ENCODE measurements at places on chromosomes 12 and 14.

- DNase-seq = no peak
Observed at GRCh38 chr12:80860928-80861327, 76.8 kb downstream of the LIN7A start.

GRCh38 chr12:39958377-39958776 is 147.5 kb downstream of the SLC2A13 start:
- no peak for DNase-seq

- DNase-seq = no peak
Observed at GRCh38 chr14:32476532-32476931, 147.4 kb downstream of the AKAP6 start.

- DNase-seq = no peak
Observed at GRCh38 chr12:2374092-2374906, 321.5 kb downstream of the CACNA1C start.

- DNase-seq = no peak
Observed at GRCh38 chr14:70830998-70831781, 21.9 kb upstream of the MAP3K9 start.

- no peak for DNase-seq
Observed at GRCh38 chr14:96975116-96975515, 177.9 kb downstream of the VRK1 start.

DNA sequence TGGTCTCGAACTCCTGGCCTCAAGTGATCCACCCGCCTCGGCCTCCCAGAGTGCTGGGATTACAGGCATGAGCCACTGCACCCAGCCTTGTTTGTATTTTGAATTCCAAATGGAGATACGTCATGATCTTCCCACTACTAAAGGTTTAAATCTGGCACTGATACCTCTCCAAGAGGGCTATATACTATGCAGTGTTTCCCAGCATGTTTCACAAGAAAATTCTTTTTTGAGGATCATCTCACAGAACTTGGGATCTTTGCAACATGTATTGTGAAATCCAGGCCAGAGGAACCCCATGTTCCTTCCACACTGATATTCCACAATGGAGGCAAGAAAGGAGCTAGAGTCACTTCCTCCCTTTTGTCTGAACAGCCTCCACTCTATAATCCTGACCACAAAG is 112.7 kb downstream of the NT5DC3 start:
- no peak for DNase-seq

GRCh38 chr12:27901959-27902358 is 70.6 kb downstream of the PTHLH start:
- no peak for DNase-seq

- no peak for DNase-seq
Observed at GRCh38 chr12:113152835-113153814, 3.6 kb downstream of the CFAP73 start.

- DNase-seq = no peak
Observed at GRCh38 chr14:25042362-25043299, 7.3 kb downstream of the STXBP6 start.

DNA sequence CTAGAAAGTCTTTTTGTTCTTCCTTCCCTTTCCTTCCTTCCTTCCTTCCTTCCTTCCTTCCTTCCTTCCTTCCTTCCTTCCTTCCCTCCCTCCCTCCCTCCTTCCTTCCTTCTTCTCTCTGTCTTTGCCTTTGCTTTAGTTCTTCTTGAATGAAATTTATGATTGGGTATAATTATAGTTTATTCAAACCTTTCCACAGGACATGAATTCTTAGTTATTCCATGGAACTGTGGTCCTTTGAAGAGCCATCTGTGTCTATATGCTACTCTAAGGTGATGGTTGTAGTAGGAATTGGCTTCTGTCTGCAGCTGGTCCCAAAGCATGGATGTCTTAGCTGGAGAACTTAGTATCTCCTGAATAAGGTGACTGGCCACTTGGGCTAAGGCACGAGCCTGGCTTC is 64.8 kb downstream of the IGF1 start:
- no peak for DNase-seq

DNA sequence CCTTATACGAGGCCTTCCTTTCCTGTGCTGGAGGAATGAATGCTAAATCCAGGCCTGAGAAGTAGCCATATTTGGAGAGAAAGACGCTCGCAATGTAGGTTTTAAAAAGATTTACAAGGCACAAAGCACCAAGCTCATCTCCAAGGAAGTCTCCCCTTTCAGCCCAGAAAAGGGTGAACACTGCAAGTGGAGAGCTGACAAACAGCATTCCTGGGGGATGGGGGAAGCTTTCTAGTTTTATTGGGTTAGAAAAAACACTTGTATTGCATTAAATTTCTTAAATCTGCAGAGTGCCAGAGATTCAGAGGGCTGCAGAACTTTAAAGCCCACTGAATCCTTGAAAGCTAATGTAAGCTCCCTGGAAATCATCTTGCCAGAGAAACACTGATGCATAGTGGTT is 34.6 kb downstream of the CCDC60 start:
- no peak for DNase-seq

GRCh38 chr12:22046968-22047390 is 961 bp downstream of the CMAS start:
- DNase-seq = no peak

DNA sequence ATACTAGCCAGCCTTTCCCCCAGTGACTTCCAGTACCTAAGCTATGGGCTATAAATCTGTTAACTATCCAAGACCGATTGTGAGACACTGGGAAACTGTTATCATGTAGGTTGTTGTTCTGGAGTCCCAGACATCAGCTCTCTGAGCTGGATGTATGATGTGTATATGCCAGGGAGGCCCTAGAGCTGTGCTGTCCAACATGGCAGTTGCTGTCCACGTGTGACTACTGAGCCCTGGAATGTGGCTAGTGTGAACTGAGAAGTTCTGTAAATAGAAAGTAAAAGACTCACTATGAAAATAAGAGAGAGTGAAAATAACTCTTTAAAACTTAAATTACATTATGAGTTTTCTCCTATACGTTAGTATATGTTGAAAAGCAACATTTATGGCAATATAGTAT is 755.8 kb upstream of the FBXO33 start:
- no peak for DNase-seq

- no peak for DNase-seq
Observed at GRCh38 chr14:26596543-26597061, 1.2 kb downstream of the NOVA1 start.

GRCh38 chr12:106710143-106710893 is 64.2 kb upstream of the RIC8B start:
- DNase-seq = no peak

DNA sequence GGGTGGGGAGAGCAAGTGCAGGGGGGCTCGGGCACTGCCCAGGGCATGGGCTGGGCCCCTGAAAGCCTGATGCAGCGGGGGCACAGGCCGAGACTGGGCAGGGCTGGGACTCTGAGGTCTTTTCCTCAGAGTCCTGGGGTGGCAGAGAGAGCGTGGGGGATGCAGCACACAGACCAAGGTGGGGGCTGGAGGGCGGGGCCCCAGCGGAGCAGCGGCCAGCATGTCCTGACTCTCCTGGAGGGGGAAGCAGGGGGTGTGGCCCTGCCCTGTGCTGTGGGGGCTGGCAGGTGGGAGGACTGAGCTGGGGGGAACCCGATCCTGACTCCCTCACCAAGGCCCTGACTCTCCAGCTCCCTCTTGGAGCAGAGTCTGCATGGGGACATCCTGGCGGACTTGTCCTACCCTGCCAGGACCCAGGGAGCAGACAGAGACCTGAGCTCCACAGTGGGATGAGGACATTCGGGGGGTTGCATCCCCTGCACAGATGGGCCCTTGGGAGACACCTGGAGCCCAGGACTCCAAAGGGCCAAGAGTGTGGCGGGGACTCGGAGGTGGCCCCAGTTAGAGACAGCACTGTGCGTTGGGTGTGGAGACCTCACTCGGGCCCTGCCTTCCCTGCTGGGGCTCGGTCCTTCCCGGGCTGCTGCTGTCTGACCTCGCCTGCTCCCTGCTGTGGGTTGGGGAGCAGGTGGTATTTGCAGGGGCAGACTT is 326.1 kb downstream of the TMEM121 start:
- DNase-seq = no peak

DNA sequence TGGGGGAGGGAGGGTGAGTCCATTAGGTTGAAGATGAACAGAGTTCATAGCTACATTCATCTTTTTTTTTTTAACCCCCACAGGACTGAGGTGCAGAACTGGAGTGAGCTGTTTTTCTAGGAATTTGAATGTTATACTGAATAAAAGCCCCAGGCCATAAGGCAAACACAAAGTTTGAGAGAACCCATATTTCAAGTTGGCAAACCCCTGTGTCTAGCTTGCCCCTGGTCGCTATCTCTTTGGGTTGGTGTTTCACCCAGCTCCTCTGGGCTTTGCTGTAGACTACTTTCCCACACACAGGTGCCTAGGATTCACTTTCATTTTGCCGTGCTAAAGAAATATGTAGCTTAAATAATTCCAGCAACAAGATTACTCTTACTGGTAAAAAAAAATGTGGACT is 5.2 kb upstream of the LMO3 start:
- DNase-seq = no peak

- DNase-seq = no peak
Observed at GRCh38 chr14:102731871-102732800, 45.1 kb upstream of the TRAF3 start.

DNA sequence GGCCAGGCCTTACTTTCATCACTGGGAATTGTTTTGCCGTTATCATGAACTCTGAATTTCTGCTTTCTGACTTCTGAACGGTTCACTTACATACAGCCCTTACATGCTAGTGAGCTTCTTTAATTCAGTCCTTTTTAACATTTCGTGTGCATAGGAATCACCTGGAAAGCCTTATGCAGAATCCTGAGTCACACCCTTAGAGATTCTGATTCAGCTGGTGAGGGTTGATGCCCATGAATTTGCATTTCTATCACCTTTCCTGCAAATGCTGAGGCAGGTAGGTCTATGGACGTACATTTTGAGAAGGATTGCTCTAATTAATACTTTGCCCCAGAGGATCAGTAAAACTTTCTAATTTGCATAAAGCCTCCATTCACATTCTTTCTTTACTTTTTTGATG is 44.0 kb downstream of the PPHLN1 start:
- DNase-seq = no peak

DNA sequence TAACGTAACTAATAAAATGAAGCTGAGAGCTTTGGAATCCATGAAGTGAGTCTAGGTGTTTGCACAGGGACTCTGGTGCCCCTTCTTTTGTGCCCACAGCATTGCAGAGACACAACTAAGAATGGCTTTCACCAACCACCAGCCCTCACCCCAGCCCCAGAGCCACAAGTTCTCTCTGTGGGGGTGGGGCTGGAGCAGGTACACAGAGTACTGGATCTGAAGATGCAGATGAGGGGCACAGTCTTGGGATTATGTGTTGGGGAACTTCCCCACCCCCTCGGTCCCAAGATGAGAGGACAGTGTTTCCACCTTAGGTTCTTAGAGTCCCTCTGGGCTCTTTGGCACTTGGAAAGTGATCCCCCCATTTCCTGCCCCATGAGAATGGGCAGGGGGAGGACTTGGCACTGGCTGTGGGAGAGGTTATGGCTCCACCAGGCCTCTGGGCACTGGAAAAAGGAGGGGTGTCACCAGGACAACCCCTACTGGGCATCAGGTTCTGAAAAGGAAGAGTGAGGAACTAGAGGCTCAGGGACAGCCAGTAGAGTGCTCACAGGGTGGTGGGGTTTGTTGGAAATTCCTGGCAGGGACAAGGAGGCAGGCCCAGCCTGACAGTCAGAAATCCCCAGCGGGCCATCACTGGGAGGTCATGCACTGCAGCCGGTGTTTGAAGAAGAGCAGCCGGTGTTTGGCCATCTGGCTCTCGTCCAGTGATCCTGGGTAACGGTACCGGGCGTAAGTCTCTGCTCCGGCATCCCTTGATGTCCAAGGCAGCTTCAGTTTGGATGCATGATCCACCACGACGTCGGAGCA is 6.7 kb downstream of the B4GALNT1 start:
- DNase-seq = no peak

DNA sequence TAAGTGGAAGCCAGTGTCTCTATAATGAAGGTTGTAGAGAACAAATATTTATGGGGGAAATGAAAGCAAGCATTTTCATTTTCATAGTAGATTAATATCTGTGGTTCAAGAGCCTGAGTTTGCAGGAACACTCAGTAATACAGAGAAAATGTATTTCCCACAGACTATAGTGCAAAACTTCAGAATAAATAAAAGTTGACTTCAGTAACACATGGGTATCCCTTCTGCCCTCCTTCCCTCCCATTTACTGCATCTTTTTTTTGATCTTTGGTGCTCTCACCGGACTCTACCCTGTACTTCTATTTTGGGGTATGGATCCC is 75.3 kb upstream of the AMN1 start:
- no peak for DNase-seq

DNA sequence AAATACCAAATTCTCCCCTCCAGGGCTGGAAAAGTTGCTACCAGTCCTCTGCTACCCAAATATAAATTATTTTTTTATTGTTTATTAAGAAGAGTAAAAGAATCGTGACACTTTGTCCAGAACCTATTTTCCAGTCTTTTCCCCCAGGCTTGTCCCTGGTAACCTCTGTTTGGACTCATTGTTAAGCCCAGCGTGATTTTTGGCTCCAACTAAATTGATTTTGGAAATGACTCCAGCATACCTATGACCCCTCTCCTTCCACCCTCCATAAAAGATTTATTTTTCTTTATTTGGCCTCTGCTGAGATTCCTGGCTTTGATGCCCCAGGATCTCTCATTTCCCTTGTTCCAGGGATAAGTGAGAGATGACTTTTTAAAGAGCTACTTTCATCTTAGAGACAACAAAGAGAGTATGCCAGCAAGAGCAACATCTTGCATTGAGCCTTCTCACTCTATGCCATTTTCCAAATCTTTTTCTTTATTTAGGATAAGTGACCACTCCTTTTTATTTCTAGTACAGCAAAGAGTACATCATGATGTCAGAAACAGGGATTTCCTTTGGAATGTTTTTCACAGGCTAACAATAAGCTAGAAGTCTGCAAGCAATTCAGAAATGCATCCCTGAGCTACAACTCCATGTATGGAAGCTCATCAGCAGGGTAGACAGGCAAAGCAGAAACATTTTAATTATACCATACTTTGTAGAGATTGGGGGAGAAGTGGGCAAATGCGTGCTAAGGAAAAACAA is 75.8 kb downstream of the DAD1 start:
- DNase-seq = no peak

DNA sequence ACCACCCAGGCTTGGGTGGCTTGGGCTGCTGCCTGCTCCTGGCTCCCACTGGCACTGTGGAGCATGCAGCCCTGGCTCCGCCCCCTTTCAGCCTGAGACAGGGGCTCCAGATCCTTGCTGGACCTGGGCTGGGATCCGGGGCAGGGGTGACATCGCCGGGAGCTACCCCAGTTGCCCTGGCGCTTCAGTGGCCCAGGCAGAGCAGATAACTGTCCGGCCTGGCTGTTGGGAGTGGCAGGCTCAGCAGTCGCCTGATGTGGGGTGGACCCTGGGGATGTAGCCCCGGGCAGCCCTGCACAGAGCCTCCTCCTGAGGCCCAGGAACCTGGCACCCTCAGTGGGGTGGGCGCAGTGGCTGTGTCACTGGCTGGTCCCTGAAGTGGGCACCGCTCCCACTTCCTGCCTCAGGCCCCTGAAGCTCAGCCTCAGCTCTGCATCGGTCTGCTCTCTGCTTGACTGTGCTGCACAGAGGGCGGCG is 57.9 kb downstream of the FUT8 start:
- DNase-seq = no peak

GRCh38 chr12:131755305-131756113 is 44.6 kb downstream of the SFSWAP start:
- no peak for DNase-seq

Measured in stimulated activated CD8-positive, alpha-beta memory T cell treated with anti-CD3 and anti-CD28 coated beads, Interleukin-7, amount 100 ng/mL, for 1 hour (primary cell).